ENCODE measurements at places on chromosomes 4 and X.

GRCh38 chr4:186807808-186808629 lies 84.4 kb upstream of the FAT1 start:
- DNase-seq, result no peak

GRCh38 chr4:39617534-39617933 lies 21.1 kb downstream of the SMIM14 start:
- DNase-seq, result no peak

- DNase-seq, result no peak
Measured at GRCh38 chrX:50813843-50814661, at the start of gene SHROOM4. Gene SHROOM4, minus strand, starts transcription at chrX:50814194. Its CDS starts 176 bp downstream, at chrX:50814018.

DNA sequence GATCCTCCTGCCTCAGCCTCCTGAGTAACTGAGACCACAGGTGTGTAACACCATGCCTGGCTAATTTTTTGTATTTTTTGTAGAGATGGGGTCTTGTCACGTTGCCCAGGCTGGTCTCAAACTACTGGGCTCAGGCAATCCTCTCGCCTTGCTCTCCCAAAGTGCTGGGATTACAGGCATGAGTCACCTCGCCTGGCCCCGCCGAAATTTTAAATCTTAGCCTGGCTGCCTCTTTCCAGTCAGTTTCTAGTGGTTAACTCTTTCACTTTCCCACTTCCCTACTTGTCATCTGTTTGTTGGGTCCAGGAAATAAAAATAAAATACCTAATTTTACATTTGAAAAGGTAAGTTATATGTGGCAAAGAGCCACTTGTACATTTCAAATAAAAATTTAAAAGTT lies 62.4 kb downstream of the TMEM165 start:
- DNase-seq, result no peak

Measured in activated naive CD4-positive, alpha-beta T cell (primary cell).